T follicular helper cell (primary cell): ENCODE measurements at places on chromosomes 2 and 18.

DNA sequence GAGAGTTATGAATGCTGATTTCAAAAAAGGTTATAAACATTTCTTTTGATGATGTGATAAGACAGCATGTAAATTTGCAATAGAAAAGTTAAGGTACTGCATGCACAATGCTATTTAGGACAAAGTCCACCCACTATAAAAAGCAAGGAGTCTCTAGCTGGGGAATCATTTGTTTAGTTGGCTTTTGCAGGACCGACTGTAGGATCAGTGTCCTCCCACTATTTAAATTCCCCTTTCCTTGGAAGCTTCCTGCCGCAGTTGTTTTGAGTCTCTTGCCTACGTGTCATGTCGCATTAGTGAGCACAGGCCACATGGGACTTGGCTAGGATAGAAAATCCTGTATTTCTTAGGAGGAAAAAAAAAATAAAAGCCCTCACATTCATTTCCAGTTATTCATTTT, 13.1 kb downstream of the QPCT start:
- DNase-seq = no peak

- DNase-seq = peak; percentile 19
Observed at GRCh38 chr2:153478289-153479261, at the start of gene RPRM. TSS of gene RPRM (minus strand) at chr2:153478762. CDS start at chr2:153478565, 197 bp downstream.

GRCh38 chr2:75021672-75022071, 63.2 kb downstream of the POLE4 start:
- DNase-seq = no peak

GRCh38 chr2:204143216-204144014, 206.9 kb downstream of the ICOS start:
- DNase-seq = no peak

- DNase-seq = no peak
Observed at GRCh38 chr18:32048507-32049091, 30.0 kb downstream of the RNF125 start.

GRCh38 chr2:4964579-4964978, 727.6 kb upstream of the SOX11 start:
- DNase-seq = no peak

DNA sequence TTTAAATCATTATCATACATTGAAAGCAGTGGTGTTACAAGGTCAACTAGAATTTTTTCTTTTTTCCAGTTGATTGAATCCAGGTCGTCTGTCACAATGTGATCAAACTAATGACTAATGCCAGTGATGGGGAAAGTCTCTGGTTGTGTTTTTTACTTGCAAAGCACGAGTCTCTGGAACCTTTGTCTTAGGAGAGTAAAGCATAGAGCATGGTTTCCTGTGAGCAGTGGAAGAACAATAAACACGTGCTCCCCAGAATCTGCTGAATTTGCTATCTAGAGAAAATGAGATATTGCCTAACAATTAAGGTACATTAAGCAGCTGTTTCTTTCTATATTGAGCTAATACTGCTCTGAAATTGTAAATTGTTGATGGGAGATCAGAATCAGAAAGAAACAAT, 1332.4 kb upstream of the TMEFF2 start:
- DNase-seq = no peak

- no peak for DNase-seq
Observed at GRCh38 chr2:85766229-85766628, 12.4 kb downstream of the ATOH8 start.

GRCh38 chr2:195594919-195595694, 61.9 kb upstream of the SLC39A10 start:
- no peak for DNase-seq

- no peak for DNase-seq
Observed at GRCh38 chr2:119011162-119011909, 69.3 kb downstream of the MARCO start.

GRCh38 chr2:235142601-235143000, 190.8 kb downstream of the SH3BP4 start:
- no peak for DNase-seq

DNA sequence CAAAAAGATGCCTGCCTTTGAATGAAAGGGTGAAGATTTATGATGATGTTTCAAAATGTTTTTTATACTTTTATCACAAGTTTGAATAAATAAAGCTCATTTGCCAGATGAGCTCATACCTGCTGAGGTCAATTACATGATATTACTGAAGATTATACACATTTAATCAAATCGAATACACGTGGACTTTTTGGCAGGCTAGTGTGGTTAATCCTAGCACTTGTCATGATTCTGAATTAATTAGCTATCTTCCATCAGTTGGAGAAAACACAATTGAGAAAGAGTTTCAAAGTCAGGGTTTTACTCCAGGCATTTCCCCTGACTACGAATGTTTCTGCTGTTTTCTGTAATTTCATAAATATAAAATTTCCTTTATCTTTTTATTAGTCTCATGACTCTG, 54.4 kb downstream of the LRPPRC start:
- DNase-seq = no peak

DNA sequence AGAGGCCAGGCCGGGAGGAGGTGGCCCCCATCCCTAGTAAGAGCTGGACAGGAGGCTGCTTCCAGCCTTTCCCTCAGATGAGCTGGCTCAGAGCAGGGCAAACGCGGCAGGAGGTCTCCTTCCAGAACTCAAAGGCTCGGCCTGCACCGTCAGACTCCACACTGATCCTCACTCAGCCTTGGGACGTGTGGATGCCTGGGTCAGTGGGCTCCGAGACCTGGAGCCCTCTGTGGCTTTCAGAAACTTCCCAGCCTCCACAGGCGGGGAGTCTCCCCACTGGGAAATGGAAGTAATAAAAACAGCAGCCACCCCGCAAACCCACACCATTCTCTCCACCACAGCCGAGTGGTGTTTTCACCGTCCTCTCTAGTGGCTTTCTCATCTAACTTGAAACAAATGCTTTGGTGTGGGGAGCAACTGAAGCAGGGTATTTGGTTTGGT, 54.3 kb downstream of the INPP5D start:
- DNase-seq = no peak
